ENCODE measurements at places on chromosomes 4 and X.

DNA sequence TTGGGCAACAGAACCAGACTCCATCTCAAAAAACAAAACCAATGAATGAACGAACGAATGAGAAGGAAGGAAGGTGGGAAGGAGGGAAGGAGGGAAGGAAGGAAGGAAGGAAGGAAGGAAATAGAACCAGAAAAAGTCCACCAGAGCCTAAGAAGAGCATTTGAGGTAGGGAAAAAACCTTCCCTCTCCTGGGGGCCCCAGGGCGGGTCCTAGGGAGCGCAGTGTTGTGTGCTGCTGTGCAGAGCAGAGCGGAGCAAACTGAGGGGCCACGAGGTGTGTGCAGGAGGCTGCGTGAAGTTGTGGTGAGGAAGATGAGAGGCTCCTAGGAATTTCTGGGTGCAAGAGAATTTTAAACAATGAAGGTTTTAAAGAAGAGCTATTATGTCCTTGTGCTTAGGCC is 16.0 kb upstream of the NSUN7 start:
- no peak for DNase-seq

DNA sequence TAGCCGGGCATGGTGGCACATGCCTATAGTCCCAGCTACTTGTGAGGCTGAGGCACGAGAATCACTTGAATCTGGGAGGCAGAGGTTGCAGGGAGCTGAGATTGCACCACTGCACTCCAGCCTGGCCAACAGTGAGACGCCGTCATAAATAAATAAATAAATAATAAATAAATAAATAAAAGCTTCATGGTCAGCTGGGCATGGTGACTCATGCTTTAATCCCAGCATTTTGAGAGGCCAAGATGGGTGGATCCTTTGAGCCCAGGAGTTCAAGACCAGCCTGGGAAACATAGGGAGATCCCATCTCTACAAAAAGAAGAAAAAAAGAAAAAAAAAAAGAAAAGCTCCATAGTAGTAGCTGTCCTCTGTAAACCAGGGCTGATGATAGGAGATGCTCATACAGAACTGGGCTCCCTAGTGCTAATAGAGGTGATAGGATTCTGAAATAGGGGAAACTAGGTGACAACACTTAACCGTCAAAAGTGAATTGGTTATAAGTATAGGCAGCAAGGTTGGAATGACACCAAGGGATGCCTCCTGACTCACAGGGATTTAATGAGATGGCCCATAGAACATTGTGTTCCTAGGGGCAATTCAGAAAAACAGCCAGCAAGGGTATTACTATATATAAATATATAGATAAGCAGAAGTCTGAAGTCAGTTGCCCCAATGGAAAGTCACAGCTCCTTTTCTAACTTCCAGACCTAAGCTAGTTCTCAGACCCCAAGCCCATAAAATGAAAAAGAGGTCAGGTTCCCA is 41.8 kb upstream of the ARHGEF6 start:
- no peak for DNase-seq

GRCh38 chr4:36891971-36892370 is 352.6 kb upstream of the NWD2 start:
- no peak for DNase-seq

DNA sequence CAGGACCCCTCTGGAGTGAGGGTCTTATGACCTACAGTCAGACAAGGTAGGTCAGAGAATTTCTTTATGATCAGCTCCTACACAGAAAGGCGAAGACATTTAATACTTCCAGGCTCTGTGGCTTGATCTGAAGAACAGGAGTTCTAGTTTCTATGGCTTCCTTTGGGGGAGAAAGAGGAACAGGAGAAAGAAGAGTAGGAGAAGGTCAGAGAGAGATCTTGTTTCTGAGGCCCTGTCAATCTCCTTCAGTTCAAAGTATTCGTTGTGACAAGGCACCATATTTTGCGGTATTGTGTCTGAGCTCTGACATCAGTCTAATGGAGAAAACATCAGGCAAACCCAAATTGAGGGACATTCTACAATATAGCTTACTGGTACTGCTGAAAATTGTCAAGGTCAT is 16.7 kb downstream of the TMSB4X start:
- no peak for DNase-seq

DNA sequence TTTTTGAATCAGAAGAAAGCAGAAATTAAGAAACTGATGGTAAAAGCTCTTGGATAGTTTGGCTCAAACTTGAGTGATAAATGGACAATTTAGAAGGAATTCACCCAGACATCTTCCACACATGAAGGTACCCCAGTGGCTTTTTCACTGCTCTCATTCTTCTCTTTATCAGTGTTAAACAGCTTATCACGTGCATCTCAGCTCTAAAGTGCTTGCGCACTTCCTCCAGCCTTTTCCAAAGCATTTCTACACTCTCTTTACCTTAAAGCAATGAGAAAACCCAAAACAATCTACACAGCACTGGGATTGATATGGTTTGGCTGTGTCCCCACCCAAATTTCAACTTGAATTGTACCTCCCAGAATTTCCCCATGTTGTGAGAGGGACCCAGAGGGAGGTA is 509.1 kb upstream of the FAT1 start:
- DNase-seq, result no peak

Measured in foreskin melanocyte (primary cell).